ENCODE measurements at places on chromosomes 3 and 15.

GRCh38 chr3:151156618-151157216, 46.3 kb downstream of the GPR171 start:
- peak; percentile 59 for DNase-seq

DNA sequence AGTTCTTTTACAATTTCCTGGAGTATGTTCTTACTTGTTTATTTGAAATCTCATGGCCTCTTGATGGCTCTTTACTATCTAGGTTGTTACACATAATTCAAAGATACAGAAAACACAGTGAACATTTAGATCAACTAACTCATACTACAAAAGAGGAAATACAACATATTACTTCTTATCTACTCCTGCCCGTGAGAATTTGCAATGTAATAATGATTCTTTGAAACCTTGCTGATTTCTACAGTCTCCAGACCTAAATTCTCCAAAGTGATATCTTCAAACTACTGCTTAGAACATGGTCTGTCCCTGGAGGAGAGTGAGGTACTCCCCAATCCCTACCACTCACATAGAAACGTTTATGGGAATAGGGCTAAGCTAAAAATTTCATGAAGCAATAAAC, 29.9 kb upstream of the GOLGA8B start:
- DNase-seq: no peak

DNA sequence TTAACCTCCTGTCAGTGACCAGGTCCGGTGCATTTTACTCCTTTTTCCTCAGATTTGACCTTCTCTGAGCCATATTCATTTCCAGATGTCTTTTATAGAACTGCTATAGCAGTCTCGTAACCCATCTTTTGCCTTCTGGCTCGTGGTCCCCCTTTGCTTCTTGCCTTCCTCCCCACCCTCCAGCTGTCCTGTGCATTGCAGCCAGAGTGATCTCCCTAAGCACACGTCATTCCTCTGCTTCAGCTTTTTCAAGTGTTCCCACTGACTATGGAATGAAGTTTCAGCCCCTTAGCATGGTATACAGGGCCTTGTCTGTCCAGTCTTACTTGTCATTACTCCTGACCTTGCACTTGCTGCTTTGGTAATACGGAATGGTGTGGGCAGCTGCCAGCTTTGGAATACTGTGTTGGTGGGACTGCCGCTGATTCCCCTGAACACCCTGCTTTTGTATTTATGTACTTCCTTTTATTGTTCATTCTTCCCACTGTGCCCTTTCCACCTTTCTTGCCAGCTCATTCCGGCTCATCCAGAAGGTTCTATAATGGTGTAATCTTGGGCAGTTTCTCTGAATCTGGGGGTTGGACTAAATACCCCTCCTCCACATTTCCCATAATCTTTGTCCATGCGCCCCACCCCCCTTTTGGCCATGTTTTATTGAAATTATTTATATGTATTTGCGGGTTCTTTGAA, 38.9 kb downstream of the SLC25A26 start:
- DNase-seq: no peak

- DNase-seq: no peak
Measured at GRCh38 chr3:134536781-134537180, 50.9 kb downstream of the CEP63 start.

- no peak for DNase-seq
Measured at GRCh38 chr3:32597656-32598055, 27.0 kb upstream of the DYNC1LI1 start.

DNA sequence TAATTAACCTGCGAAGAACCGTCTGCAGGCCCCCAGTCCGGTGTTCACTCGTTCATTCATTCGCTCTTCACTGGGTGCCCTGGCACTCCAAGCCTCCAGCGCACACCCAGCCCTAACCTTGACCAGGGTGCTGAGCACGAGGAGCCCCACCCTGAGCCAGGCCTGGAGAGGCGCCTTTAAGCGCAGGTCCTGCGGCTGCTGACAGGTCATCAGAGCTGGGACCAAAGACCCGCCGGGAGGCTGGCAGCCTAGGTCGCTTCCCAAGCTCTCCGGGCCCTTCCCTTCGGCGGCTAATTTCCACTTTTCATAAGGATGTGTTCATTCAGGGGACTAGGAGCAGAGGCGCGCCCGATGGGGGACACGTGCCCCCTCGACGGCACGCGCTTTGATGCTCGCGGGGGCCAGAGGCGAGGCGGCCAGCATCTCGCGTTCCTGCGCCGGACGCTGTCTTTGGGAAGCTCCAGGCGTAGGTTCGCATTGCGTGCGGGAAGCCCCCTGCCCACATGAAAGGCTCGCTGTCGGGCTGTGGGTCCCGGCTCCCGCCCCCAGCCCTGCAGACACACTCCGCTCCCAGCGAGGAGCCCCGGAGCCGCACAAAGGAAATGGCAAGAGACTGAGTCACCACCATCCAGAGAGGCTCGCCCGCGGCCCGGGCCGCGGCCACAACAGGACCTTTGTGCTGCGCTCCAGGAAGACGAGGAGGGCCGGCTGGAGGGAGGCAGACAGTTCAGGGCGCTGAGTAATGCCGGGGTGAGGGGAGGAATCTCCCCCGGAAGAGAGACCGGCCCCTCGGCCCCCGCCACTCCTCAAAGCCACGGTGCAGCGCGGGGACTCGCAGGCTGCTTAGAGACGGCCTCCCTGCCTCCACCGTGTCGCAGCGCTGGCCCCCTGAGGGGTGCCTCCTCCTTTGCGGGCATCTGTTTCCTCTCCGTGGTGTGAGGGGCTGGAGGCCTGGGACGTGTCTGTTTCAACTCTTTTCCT, 266.4 kb upstream of the HES1 start:
- peak; percentile 81 for DNase-seq

GRCh38 chr3:197961582-197961945, 1.5 kb downstream of the LMLN start:
- DNase-seq: no peak

GRCh38 chr15:63457379-63457778, 47.0 kb upstream of the USP3 start:
- DNase-seq: no peak

DNA sequence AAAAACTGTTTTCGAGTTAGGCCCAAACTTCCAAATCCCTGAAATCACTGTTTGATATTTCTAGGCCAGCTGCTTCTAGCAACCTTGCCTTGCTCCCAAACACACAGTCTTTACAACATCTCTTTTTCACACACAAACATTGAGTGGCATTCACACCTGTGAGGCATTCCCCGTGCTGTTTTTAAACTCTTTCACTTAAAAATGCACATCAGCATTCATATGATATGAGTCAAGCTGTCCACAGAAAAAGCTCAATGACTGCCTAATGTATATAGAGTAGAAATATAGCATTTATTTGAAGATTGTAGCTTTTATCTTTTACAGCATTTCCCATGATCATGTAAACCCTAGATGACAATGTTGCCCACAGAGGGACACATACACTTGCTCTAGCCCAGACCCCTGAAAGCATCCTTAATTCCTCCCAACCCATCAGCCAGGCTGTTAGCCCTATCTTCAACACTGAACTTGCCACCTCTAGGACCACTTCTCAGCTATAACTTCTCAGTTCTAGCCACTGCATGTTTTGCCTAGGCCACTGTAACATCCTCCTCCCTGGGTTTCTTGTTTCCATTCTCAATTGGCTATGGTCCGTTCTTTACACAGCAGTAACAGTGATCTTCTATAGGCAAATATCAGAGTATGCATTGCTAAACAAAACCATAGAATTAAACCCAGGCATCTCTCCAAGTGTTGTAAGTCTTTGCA, 782.6 kb downstream of the DIPK2A start:
- no peak for DNase-seq

- no peak for DNase-seq
Measured at GRCh38 chr15:27730868-27731267, 368.2 kb downstream of the OCA2 start.

DNA sequence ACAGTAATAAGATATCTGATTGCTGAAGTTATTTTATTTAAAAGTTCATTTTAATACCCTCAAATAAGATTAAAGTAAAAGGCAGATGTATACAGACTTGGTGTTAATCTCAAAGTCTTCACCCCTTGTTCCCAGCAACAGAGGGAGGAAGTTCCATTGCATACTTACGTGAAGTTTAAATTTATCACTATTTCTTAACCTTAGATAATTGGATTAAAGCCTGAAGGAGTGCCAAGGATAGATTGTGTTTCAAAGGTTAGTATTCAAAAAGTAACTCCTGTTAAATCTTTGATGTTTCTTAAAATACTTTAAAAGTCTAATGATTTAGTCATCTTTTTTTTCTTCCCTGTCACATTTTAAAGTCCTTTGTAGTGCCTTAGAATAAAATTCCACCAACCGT, 39.3 kb downstream of the ATP1B3 start:
- no peak for DNase-seq

GRCh38 chr15:79592126-79592525, 160.0 kb downstream of the MINAR1 start:
- DNase-seq: no peak

- DNase-seq: no peak
Measured at GRCh38 chr3:4520033-4520816, 27.1 kb downstream of the ITPR1 start.

GRCh38 chr15:53534105-53534839, 225.2 kb downstream of the WDR72 start:
- DNase-seq: no peak

GRCh38 chr3:168312984-168313383, 217.3 kb upstream of the GOLIM4 start:
- no peak for DNase-seq

Data from HTR-8/SVneo (cell line).